ENCODE measurements at places on chromosomes 3 and 15.

DNA sequence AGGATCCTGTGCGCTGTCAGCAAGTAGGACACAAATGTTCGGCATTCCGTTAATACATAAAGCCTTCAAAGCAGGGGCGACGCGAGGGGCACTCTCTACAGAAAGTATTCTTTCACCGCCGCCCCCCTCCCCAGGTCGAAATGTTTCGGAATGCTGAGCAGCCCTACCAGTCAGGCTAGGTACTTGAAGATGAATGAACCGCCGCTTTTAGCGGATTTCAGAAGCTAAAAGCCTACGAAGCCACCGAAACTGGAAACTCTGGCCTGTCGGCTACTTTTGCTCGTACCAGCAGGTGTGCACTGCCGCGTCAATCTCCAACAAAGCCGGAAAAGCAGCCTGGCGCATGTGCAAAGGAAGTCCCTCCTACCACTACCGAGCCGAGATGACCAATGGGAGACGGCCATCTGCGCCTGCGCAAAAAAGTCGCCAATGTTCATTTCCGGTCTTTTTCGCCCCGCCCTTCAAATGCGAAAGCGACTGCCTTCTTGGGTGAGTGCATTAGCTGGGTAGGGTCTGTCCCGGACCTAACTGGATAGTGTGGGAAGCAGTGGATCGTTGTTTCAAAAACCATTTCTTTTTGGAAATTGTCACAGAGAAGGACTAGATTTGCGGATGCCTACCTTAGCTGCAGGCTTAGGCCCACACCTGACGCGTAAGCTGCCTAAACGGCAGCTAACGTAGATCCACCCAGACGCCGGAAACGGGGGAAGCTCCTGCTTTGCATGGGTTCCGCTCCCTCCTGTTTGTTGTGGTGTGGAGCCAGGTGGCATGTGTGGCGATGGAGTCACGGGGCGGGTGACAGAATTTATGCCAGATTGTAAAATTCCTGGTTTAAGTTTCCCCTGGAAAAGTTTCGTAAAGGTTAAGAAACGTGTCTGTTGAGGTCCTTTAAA lies at the start of gene WDR5B:
Gene WDR5B (minus strand): TSS at position 301 of the 893 bp plus-strand sequence. CDS start 534 bp downstream, outside the sequence.
- DNase-seq: peak; percentile 97

DNA sequence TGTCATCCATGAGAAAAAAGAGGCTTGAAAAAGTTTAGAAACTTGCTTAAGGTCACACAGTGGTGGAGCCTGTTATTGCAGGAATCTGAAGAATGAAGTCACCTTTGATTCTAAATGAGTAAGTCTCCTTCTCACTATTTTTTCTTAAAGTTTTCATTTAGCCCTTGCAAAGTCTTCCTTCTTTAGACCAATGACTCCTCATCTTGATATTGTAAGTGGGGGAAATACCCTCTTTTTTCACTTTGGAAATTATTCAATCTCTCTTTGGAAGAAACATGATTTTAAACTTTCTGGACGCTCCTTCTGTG lies 787 bp upstream of the SLMAP start:
- no peak for DNase-seq

- DNase-seq: no peak
These were observed 352.6 kb downstream of the FEZF2 start for GRCh38 chr3:62020706-62021105.

- no peak for DNase-seq
These were observed 257.4 kb downstream of the ADAMTSL3 start for GRCh38 chr15:83911345-83911744.

DNA sequence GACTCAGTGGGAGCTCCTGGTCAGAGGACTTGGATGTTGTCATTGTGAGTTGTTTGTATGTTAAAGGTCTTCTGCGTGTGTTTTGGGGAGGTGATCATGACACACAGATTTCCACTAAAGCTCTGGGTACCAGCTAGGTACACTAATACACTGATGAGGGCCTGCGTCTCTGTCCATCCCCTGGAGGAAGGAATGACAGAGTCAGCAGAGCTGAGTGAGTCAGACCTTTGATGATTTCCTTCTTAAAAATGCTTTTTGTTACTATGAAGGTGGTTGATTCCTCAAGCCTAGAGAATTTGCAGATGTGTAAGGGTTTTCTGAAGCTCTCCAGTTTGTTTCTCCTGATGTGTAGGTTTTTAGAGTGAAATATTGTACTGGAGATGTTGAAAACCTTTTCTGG lies 424.1 kb upstream of the TPM1 start:
- no peak for DNase-seq

DNA sequence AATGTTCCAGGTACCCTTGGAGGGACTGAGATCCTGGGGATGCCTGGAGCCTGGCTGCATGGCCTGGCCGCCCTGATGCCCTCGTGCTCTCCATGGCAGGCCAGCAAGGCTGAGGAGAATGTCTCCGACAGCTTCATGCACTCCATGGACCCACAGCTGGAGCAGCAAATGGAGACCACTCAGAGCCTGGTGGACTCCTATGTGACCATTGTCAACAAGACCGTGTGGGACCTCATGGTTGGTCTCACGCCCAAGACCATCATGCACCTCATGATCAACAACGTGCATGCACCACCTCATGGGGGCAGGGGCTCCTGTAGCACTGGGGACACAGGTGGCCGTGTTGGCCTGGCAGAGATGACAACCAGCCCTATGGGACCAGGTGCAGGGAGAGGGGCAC lies 19.7 kb downstream of the GOLGA6A start:
- no peak for DNase-seq

Data from activated T-helper 1 cell treated with anti-CD3 and anti-CD28 coated beads, Interleukin-2, amount 50 U/mL, for 16 hours (primary cell).